NCI-H1417 treated with DMSO at 0.1 percent for 48 hours (cell line): ENCODE measurements at places on chromosomes 6 and 20.

DNA sequence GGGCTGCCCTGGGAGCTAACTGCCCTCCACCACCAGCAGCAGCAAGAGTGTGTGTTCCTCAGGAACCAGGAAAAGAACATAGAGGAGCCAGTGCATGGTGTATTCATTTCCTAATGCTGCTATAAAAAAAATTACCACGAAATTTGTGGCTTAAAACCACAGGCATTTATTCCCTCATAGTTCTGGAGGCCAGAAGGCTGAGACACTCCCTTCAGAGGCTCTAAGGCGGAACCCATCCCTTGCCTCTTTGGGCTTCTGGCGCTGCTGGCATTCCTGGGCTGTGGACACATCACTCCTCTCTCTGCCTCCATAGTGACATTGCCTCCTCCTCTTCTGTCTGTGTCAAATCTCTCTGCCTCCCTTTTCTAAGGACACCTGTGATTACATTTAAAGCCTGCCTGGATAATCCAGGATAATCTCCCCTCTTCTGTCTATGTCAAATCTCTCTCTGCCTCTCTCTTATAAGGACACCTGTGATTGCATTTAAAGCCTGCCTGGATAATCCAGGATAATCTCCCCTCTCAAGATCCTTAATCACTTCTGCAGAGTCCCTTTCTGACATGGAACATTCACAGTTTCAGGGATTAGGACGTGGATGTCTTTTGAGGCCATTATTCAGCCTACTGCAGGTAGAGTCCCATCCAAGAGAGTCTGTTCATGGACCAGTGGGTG, 54.7 kb downstream of the NDUFAF5 start:
- no peak for DNase-seq

DNA sequence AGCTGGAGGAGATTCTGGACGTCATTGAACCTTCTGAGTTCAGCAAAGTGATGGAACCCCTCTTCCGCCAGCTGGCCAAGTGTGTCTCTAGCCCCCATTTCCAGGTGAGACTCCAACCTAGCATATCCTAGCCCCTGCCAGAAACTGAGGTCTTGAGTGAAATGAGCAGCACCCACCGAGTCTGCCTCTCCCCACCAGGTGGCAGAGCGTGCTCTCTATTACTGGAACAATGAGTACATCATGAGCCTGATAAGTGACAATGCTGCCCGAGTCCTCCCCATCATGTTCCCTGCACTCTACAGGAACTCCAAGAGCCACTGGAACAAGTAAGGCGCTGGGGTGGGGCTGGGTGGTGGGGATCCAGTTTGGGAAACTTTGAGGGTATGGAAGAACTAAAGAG, 4.6 kb downstream of the MEA1 start:
- DNase-seq = no peak

DNA sequence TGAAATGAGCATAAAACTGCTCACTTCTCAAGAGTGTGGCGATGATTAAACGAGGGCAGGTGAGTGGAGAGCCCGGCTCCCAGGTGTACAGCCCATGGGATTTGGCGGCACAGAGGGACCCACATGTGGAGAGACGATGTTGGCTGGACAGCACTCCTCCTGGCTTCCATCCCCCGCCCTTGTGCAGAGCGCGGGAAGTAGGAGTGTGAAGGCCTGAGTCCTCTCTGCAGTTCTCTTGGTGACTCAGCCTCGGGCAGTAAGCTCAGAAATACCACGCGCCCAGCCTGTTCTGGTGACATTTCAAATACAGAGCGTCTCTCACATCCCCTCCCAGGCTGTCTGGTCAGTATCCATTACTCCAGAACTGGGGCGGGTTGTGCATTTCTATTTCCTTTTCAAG, 94.2 kb upstream of the SRSF6 start:
- DNase-seq = no peak

DNA sequence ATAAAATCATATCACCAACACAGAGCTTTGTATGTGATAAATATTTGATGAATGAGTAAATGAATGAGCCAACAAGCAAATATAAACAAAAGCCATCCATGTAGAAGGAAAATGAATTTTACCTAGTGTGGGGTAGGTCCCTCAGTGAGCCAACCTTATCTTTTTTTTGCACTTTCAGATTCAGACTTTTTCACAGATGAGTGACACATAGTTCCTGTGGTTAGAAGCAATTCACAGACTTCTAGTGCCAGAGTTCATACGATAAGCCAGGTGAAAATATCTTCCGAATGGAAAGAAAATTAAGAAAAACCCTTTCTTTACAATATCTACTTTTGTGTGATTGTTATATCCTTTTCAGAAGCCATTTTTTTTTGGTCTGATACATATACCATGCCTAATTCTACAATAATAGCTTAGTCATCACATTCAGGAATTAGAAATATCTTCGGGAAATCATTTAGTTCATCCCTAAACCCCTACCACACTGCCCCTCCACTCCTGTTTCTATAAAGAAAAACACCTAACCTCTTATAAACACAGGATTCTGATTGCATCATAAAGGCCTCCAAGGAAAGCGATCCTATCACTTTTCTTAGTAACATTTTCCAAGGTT, 82.7 kb upstream of the CNR1 start:
- DNase-seq = no peak

GRCh38 chr6:121896771-121897170, 461.3 kb downstream of the GJA1 start:
- no peak for DNase-seq

- no peak for DNase-seq
These were observed 30.9 kb upstream of the XRN2 start for GRCh38 chr20:21272279-21272678.

- DNase-seq = no peak
These were observed 17.5 kb downstream of the KIAA1755 start for GRCh38 chr20:38242848-38243708.

DNA sequence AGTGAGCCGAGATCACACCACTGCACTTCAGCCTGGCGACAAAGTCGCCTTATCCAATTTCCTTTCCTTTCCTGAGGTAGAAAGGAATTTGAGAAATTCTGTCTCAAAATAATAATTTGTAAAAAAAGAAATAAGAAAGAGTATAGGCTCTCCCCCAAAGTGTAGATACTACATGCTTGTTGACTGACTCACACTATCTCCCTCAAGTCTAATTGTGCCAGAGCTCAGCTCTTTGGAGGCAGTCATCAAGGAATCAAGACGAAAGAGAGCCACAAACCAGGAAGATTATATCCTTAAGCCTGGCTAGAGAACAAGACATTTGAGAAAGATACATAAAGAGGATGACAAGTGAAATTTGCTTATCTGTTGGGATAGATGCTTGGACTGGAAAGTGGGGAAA, 3.7 kb upstream of the FKBPL start:
- no peak for DNase-seq

DNA sequence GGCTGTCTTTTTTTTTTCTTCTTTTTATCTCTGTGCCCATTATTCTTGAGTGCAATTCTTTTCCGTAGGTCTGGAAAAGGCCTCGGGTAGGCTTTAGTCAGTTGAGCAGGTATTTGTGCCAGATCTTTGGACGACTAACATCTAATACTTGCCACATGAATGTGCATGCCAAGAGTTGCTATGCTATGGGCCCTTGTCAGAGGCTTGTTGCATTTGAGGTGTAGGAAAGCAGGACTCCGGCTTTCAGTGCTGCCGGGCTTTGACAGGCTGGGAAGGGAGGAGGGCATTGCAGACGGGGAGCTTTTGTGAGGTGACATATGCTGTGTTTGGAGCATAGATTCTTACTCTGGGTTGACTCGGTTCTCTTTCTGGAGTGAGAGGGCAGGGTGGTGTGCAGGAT, 10.2 kb downstream of the LRRC1 start:
- no peak for DNase-seq

DNA sequence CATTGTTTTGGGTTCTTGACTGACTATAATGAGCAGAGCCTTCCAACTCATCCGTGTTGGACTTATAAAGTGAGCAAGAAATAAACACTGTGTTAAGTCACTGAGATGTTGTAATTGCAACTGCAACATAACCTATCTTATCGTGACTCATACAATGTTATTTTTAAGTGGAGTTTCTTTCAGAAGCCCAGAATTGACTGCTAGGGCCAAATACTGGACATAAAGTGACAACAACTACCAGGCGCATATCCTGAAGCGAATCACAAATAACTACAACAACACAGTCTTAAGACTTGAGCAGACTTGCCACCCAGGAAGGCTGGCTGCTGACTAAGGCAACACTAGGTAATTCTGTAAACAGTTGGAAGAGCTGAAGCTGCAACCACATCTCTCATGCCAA, 326.6 kb downstream of the COL12A1 start:
- DNase-seq = no peak
